Activated CD8-positive, alpha-beta memory T cell treated with anti-CD3 and anti-CD28 coated beads for 48 hours (primary cell): ENCODE measurements at places on chromosomes 4 and X.

- DNase-seq, result no peak
Measured at GRCh38 chrX:11172415-11172814, 61.3 kb downstream of the HCCS start.

GRCh38 chr4:101306225-101306624, 41.1 kb downstream of the PPP3CA start:
- DNase-seq, result no peak

DNA sequence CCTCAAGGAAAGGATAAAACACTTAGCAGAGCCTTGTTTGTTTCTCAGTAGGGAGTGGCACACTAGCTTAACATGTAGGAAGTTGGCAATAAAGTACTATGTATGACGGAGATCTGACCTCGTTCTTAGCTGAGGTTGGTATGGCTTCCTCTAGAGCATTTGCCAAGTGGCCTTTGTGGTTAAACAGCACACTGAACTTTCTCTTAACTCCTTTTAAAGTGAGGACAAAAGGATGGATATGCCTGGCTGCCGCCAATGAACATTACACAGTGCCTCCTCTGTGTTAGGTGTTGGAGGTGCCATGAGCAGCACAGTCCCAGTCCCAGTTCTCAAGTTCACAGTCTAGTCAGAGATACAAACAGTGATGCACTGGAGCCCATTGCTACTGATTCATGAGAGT, 54.4 kb downstream of the VGLL1 start:
- DNase-seq, result no peak

GRCh38 chr4:2390784-2391421, 27.5 kb downstream of the ZFYVE28 start:
- no peak for DNase-seq
